ENCODE measurements at places on chromosomes 7 and 10. TPM values are rescaled to one million over a fixed set of nuclear protein-coding genes. Genes with fewer than 3 reads are reported as not detected.

Gene VAX1
- 0.81 TPM for total RNA-seq

Gene HOXA7
- total RNA-seq = not detected

Gene ASB10
- total RNA-seq = not detected

Gene CYP26A1
- 190 TPM for total RNA-seq

DNA sequence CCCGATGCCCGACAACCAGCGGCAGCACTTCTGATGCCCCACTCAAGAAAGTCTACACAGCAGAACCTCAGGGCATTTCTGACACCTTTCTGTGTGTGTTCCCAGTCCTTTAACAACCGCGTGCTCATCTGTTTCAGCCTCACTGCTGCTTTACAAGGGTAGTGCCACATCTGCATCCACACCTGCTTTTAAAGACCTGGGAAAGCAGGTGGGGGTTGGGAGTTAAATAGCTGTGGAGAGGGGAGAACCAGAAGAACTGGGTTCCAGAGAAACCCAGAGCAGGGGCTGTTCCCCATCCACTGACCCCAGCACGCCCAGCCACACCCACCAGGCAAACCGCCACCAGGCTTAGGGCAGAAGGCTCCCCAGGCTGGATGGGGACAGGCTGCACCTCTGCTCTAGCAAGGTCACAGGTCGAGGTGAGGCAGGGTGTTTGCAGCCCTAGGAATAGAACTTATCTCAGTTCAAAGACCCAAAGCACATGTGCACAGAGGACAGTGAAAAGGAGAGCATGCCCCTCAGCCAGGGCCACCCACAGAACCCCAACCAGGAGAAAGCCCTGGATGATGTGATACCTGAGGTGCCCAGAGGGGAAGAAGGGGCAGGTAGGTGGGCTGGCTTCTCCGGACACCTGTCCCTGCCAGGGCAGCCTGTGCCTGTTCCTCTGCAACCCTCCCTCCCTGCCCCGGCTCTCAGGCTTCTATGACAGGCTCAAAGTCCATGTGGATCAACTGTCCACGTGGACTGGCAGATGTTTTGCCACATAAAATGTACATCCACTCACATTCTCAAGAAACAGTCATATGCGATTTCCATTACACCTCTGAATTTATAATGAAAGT is 51.3 kb downstream of the COBL start:
- no peak for DNase-seq

DNA sequence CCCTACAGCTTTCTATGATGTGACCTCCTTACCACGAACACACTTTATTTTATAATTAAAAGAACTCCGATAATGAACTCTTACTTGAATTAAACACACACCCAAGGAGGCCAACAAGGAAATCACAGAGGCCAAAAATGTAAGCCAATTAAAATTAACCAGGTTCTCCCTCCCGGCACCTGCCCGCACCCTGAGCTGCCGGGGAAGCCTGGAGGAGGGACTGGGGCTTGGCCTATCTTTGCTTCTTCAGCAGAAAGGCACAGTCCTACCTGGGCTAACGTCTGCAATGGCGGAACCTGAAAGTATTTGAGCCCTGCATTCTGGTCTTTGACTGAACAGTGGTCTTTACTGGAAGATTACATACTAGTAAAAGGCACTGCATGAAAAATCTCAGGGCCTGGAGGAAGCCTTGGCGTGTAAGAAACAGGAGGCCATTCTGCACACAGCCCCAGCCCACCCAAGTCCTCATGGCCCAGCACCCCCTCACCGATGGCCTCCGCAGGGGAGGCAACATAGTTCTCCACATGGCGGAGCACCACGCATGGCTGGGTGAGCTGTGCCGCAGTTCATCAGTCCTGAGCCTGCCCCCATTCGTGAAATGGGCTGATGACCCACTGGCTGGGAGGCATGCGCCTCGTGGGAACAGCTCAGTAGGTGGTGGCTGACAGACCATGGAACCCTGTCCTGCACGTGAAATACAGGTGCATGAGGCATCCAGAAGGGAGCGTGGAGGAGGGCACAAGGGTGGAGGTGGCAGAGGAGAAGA is 173.8 kb downstream of the PARD3 start:
- no peak for DNase-seq

GRCh38 chr7:137147338-137147720 is 196.2 kb downstream of the PTN start:
- DNase-seq = no peak

DNA sequence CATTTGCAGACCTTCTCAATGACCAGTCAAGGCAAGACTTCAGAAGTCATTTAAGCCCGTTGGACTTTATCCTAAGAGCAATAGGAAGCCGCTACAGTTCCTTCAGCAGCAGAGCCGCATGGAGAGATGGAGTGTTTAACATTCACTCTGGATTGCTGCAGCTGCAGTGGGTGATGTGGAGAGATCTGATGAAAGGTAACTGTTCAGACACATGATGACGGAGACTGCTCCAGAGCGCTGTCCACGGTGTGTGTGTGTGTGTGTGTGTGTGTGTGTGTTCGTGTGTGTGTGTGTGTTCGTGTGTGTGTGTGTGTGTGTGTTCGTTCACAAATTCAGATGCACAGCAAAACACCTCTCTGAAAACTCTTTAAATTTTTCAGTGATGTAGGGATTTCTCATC is 37.0 kb downstream of the SEC61G start:
- no peak for DNase-seq

DNA sequence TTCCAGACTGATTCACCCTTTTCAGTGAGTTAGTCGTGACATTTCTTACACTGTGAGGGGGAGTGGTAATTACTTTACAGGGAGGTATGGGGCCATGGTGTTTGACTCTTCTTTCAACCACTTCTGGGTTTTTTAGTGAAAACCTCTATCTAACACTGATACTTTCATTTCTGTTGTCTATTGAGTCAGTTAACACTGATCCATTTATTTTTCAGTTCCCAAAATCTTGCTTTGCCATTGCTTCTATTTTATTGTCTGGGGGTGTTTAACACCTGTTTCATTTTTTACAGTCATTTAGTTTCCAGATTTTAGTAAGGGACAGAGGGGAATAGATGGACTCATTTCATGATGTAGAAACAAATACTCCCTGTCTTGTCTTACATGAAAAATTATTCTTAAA is 61.5 kb downstream of the HELLS start:
- DNase-seq = no peak

DNA sequence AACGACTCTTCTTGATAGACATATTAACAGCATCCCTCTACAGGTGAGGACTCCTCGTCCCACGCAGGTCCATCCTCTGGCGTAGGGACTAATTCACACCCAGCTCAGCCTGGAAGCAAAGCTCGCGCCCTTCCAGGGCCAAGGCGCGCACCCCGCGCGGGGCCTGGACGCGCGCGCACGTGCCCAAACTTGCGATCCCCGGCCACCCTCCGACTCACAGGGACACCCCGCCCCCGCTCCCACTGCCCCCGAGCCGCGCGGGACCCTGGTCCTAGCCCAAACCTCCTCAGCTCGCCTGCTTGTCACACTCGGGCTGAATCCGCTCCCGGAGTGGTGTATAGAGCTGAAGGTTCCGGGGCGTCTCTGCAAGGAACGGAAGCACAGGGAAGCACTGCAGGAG is 76.9 kb downstream of the ZNF248 start:
- DNase-seq = peak; percentile 13

DNA sequence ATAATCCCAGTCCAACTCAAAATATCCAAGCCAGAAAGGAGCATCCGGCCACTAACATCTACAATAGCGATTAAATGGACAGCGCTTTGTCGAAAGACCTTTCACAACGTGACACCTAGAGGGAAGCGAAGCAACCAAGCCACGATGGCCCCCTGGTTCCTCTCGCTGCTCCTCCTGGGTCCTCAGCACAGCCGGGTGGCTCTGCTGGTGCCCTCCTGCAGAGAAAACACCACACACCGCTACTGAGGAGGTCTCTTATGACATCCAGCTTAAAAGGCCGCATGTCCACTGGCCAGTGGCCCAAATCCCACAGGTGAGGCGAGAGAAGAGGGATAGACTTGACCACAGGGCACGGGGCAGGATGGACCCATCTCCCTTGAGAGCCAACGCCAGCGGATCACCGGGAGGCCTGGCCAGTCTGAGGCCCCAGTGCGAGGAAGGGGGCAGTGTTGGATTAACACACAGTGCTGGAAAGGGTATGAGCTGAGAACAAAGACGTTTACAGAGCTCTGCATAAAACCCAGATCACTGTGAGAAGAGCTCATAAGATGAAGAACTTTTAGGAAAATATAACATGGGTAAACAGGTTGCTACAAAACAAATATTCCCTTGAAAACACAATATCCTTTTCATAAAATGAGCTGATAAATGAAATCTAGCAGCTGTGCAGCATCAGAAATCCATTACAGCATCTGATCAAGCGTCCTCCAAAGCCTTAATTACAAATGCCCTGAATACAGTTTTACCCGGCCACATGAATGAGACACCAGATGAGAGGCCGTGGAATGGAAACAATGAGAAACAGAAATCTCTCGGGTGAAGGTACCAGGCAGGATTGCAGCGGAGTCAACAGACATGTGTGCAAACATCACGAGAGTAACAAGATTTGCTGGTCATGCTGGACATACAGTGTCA is 236.7 kb downstream of the DIP2C start:
- DNase-seq = peak; percentile 37

GRCh38 chr10:114867365-114867764 is 45.8 kb downstream of the FHIP2A start:
- no peak for DNase-seq

DNA sequence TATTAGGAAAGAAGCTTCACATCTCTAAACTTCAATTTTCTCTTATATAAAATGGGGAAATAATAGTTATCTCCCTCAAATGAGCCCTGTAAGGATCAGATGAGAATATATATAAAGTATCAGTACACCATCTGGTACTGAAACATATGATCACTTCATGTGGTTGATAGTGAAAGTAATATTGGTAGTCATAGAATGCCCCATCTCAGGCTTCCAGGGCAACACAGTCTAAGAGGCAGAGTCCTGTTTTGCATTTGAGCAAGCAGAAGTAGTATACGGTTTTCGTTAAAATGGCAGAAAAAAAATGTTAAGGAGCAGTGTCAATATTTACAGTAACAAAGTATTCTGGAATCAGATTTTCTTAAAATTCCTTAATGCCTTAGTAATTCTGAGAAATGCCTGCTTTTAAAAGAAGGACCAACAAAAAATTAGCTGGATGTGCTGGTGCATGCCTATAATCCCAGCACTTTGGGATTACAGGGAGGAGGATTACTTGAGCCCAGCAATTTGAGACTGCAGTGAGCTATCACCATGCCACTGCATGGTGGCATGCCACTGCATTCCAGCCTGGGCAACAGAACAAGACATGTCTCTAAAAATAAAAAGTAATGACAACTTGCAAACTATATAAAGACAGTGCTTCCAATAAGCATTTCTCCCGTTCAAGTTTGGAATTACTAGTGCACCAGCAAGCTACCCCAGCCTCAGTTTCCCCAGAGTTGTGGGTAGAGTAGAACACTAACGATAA is 19.8 kb downstream of the KBTBD2 start:
- no peak for DNase-seq
